ENCODE measurements at places on chromosomes 12 and 14.

- DNase-seq = no peak
Measured at GRCh38 chr14:101022121-101022520, 118.6 kb upstream of the RTL1 start.

DNA sequence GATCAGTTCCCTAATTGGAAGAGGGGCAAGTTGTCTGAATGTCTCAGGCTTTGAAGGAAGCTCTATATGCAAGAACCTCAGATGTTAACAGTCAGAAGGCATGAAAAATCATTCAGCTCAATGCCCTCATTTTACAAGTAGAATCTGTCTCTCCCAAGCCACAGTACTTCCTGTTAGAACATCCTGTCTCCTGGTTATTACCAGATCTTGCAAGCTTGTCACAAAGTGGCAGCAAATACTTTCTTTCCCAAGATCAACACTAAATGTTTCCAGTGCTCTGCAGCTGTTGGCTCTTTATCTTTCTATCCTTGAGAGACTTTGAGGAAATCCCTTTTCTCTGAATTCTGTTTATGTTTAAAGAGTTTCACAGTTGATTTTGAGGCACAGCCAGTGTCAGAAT lies 235.5 kb downstream of the AKAP6 start:
- no peak for DNase-seq

GRCh38 chr12:111451649-111452129 lies 46.0 kb downstream of the SH2B3 start:
- no peak for DNase-seq

GRCh38 chr14:20314026-20314425 lies 8.3 kb upstream of the TTC5 start:
- no peak for DNase-seq

GRCh38 chr12:127343940-127344339 lies 923.0 kb upstream of the TMEM132C start:
- no peak for DNase-seq

GRCh38 chr12:100741084-100741711 lies 53.4 kb upstream of the ANO4 start:
- no peak for DNase-seq

- DNase-seq = no peak
Measured at GRCh38 chr14:60226298-60226697, 22.7 kb upstream of the PPM1A start.

DNA sequence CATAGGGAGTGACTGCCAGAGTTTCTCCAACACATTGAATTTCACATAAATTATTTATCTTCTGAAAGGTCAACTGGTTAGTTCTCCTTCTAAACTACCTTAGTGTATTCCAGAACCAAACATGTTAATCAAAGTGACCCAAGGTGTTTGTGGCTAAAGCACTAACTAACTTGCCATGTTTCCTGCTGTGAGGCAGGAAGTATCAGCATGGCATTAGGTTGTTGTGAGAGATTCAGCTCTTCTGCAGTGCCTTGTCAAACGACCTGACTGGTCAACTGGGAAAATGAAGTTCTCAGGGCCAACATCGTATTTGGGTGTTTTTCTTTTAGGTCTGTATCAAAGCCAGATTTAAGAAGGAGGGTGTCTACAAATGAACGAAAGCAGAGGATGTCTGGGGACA lies 448.1 kb downstream of the APAF1 start:
- DNase-seq = no peak

GRCh38 chr14:104601786-104602185 lies 2.8 kb downstream of the TMEM179 start:
- DNase-seq = no peak

DNA sequence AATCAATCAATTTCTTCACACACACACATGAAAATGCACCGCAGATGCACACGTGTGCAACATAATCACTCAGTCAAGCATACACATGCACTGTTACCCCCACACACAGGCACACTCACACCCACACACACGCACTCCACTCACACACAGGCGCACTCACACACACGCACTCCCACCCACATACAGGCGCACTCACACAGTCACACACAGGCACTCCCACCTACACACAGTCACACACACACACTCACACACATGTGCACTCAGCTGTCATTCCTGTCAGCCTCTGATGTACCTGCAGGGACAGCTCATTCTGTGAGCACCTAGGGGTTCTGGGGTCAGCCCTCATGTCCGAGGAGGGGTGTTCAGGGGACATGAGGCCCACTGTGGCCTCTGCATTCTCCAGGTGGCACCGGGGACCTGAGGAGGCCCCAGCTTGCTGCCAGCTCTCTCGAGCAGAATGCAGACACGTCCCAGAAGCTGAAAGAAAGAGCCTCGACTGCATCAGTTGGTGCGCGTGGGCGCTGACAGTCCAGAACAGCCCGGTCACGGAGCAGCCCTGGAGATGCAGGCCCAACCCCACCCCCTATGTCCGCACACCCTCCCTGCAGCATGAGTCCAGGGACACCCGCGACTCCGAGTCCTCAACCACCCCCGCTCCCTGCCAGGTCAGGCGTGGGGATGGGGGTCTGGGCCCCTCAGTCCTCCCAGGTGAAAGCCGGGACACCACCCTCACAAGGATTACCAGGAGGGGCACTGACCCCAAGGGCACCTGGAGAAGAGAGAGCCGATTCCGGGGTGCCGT lies 69.3 kb downstream of the NOC4L start:
- DNase-seq = no peak

DNA sequence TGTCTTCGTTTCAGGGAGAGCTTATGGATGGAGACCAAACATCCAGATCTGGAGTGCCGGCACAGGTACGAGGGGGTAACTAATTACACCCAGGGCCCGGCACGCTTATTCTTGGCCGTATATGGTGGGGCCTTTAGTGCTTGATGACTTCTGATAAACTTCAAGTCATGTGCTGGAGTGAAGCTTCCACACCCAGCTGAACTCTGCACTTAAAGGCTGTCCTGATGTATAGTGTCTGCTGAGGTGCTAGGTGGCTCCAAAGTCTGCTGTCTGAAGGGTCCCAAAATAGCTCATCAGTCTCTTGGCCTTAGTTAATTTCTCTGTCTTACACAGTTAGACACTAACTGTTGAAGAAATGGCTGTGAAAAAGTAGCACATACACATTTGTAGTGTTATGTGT lies 17.9 kb downstream of the RNF34 start:
- no peak for DNase-seq

DNA sequence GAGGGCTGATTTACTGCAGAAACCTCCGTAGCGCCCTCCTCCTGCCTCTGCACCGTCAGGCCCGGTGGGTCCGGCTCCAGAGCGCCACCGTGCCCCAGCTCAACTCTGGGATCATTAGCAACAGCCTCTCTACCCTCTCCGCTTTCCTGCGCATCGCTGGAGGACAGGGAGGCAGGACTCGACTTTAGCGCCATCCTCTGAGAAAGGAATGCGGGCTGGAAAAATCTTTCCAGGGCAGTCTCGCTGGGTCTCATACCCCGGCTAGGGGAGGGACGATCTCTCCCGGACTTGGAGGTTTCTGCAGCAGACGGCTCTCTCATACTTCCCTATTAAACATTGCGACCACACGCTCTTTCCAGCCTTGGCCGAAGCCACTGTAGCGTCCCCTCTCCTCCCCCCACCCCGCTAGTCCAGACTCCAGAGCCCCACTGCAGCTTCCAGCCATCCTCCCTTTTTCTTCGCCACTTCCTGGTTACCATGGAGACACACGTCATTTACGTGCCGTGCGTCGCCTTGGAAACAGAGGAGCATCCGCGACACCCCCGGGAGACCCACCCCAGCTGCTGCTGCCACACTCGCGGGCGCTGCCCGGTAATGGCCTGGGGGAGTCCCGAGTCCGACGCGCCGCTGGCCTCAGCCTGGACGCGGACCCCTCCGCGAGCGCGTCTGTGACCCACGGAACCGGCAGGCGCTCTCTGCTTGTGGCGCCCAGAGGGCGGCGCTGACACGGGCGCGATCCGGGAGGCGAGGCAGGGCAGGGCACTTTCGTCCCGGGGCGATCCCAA lies at the start of gene CCDC184:
CCDC184 (plus strand) TSS at position 554 of the 785 bp plus-strand sequence. CDS start 479 bp downstream, outside the sequence.
- DNase-seq = peak; percentile 69

DNA sequence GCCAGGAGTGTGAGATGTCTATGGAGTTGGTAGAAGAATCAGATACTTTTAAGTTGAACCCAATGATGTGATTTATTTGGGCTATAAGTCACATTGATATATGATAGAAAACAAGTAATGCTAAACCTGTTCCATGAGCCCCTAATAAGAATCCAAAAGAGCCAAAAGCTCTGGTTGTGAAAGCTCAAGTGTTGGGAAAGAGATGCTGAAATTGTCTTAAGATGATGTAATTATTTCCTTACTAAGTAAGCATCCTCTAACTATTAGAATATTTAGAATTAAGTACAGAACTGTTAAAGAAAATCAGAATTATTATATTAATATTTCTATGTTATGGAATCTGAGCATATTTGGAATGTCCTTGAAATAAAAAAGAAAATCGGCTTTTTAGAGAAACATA lies 17.6 kb upstream of the SLC2A13 start:
- DNase-seq = no peak

DNA sequence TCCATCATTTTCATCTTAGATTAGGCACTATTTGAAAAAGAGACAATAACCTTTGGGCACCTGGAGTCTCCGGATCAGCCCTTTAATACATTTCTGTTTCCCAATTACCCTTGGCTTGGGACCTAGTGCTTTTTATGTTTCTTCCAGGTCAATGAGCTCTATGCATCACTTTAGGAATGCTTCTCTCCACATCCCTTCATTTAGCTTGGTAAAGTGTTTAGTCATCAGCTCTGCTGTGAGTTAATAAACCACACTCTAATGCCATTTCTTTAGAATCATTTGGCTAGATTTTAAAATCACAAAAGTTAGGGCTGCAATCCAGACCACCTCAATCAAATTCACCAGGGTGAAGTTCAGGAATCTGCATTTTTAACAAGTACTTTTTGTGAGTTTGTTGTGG lies 41.7 kb downstream of the RASSF9 start:
- no peak for DNase-seq

- DNase-seq = no peak
Measured at GRCh38 chr14:69985463-69985862, 106.2 kb downstream of the SMOC1 start.

DNA sequence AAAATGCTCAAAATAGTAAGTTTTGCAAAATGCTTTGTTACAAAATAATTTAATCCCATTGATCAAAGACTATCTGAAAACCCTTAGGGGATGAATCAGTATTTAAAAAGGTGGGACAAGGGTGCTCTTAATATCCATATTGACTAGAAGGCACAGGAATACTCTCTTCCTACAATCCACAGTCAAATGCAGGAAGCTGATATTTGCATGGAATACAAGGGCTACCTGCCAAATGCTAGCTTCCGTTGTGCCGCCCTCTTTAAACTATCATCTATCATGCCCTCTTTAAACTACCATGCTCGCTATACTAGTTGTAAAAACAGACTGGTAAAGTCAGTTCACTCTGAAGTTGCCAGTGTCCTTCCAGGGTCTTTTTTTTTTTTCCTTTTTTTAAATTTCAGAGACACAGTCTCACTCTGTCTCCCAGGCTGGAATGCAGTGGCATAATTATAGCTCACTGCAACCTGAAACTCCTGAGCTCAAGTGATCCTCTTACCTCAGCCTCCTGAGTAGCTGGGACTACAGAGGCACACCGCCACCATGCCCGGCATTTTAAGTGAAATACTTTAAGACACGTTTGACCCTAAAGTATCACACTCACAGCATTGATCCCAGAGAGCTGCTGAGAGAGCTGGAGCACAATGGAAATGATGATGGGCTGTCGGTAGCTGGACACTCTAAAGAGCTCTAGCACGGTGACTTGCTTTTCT lies 6.7 kb downstream of the SLC2A3 start:
- no peak for DNase-seq

DNA sequence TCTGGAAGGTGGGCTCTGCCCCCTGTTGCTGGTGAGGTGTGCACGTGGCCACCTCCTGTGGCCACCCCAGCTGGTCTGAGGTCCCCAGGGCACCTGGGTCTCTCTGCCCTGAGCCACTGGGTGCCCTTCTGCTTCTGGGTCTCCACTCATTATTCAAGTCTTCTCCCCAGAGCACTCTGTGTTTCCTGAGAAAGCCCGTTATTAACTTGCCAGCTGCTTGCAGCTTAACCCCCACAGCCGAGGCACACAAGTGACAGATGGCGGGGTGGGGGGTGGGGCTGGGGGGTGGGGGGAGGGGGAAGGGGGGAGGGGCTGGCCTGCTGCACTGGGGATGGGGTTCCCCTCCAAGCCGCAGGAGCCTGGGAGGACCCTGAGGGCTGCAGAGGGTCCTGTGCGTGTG lies 40.5 kb downstream of the FBRSL1 start:
- DNase-seq = no peak

DNA sequence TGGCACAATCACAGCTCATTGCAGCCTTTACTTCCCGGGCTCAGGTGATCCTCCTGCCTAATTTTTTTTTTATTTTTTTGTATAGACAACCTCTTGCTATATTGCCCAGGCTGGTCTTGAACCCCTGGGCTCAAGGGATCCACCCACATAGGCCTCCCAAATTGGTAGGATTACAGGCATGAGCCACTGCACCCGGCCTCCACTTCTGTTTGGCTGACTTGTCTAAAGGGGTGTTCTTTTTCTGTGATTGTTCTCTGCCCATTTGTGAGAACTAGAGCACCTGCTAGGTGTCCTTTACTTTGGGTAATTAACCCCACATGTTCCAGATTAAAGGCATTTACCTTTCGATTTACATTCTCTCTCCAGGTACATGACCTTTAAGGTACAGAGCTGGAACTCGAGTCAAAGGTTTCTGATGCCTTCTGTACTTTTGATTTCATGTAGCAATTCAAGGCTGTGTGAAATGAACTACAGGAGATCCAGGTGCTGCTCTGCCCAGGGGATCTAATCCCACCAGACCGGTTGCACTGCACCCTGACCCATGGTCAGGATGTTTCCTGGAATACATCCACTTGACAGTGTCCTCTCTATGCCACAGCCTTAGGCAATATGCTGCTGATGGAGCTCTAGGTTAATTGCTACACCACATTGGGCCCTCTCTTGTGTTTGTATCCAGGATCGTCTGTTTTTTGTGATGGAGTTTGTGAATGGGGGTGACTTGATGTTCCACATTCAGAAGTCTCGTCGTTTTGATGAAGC lies 163.6 kb downstream of the PRKCH start:
- no peak for DNase-seq

DNA sequence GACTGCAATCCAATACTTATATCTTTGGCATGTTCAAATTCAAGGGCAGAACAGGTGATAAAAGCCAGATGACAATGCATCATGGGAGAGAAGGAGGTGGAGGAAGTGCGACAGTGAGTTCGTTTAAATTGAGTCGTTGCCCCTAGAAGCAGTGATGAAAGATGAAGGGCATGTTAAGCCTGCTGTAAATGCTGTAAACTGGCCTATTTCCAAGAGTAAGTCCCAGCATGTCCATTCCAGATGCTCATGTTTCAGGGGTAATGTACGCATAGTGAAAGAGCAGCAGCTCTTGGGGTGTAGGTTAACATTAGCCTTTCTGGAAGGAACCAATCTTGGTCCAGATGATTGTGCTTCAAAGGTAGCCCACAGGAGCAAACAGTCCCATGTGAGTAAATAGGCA lies 97.1 kb downstream of the C2CD5 start:
- DNase-seq = no peak

Data from activated CD4-positive, alpha-beta T cell treated with anti-CD3 and anti-CD28 coated beads, Interleukin-2, amount 50 U/mL, for 24 hours (primary cell).